ENCODE measurements at places on chromosomes 11 and 22.

GRCh38 chr22:36439481-36440271, 41.8 kb downstream of the TXN2 start:
- peak; percentile 70 for DNase-seq

GRCh38 chr11:77799338-77799737, 21.2 kb downstream of the RSF1 start:
- no peak for DNase-seq

DNA sequence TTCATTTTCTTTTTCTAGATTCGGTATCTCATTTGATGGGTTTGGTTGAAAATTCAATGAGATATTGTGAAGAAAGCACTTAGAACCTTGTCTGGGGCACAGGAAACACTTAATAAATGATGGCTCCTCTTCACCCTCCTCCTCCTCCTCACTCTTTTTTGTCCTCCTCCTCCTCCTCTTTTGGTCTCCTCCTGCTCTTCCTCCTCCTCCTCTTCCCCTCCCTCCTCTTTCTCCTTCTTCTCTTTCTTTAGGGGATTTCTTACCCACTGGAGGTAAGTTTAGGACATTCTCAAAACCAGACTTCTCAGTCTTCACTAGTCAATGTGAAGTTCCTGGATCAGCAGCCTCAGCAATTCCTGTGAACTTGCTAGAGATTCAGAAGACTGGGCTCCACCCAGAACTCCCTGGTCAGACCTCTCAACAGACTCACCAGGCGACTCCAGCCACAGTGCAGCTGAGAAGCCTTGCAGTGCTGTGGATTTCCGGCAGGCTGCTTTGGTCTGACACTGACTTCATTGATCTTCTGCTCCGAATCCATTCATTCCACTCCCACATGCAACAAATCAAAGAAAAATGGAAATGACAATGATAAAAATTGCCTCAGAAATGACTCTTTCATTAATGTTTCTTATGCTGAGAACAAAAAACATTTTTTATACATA, 368.6 kb upstream of the B3GAT1 start:
- DNase-seq, result no peak

GRCh38 chr11:30291331-30291730, 31.6 kb upstream of the ARL14EP start:
- DNase-seq, result no peak

DNA sequence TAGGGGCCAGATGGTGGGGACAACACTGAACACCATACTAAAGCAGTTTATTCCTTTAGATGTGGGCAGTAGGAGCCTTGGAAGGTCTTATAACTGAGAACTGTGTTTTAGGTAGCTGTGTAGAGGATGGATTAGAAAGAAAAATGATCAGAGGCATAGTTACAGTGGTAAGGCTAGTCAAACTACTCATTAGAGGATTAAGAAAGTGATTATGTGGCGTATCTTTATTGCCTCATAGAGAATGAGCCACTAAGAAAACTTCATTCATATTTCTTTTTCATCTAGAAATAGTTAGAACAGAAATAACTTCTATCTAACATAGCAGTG, 155.8 kb upstream of the RASSF10 start:
- no peak for DNase-seq

GRCh38 chr22:39534591-39535356, 2.2 kb upstream of the RPS19BP1 start:
- DNase-seq, result peak; percentile 94

DNA sequence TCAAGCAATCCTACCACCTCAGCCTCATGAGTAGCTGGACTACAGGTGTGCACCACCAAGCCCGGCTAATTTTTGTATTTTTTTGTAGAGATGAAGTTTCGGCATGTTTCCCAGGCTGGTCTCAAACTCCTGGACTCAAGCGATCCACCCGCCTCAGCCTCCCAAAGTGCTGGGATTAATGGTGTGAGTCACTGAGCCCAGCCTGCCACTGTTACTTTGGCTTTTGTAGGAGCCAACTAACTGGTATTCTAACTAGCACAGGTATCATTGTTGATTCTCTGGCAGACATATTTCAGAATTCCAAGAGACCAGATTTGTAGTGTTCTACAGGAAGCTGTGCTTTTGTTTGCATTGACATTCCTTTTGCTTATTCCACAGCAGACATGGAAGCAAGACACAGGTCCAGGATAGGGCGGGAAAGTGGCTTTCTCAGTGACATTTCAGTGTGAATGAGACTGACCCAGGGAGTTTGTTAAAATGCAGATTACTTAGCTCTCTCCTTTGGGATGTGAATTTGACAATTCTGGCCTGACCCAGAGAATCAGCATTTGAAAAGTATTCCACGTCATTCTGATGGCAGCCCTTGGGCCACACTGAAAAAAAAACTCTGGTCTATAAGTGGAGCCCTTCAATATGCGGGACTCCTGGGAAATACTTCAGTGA, 52.2 kb upstream of the PAX6 start:
- no peak for DNase-seq

- no peak for DNase-seq
These were observed 26.7 kb downstream of the OR6Q1 start for GRCh38 chr11:58057481-58057880.

DNA sequence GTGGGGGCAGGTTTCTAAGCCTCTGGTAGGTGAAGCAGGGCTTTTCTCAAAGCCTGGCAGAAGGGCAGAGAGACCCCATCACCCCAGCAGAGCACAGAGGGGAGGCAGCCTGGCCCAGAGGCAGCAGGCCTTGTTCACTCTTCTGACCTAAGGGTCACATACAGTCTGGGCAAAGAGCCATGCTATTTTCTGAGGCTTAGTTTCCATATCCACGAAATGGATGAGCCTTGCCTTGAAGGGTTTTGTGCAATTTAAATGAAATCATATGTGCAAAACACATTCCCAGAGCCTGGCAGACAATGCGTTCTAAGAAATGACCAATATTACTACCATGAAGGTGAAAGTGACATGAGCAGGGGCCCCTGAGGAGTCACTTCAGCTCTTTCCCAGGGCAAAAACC, 44.5 kb downstream of the HIRA start:
- DNase-seq, result no peak

- no peak for DNase-seq
These were observed 53.2 kb downstream of the TRIOBP start for GRCh38 chr22:37749831-37750595.

- DNase-seq, result no peak
These were observed 684.0 kb downstream of the OPCML start for GRCh38 chr11:132848336-132848735.

GRCh38 chr11:14225666-14226065, 133.3 kb downstream of the RRAS2 start:
- no peak for DNase-seq

- no peak for DNase-seq
These were observed at the start of gene PLEKHB1 for GRCh38 chr11:73645972-73646631. Gene PLEKHB1, plus strand, starts transcription at chr11:73646581. Its CDS starts 28 bp downstream, at chr11:73646609.

DNA sequence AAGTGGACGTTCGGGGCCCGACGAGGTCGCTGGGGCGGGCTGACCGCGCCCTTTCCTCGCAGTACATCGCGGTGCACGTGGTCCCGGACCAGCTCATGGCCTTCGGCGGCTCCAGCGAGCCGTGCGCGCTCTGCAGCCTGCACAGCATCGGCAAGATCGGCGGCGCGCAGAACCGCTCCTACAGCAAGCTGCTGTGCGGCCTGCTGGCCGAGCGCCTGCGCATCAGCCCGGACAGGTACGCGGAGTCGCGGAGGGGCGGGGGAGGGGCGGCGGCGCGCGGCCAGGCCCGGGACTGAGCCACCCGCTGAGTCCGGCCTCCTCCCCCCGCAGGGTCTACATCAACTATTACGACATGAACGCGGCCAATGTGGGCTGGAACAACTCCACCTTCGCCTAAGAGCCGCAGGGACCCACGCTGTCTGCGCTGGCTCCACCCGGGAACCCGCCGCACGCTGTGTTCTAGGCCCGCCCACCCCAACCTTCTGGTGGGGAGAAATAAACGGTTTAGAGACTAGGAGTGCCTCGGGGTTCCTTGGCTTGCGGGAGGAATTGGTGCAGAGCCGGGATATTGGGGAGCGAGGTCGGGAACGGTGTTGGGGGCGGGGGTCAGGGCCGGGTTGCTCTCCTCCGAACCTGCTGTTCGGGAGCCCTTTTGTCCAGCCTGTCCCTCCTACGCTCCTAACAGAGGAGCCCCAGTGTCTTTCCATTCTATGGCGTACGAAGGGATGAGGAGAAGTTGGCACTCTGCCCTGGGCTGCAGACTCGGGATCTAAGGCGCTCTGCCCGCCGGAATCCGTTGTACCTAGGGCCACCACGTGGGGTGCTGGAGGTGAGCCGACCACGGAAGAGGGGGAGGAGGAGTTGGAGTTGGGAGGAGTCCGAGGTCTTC, 771 bp downstream of the MIF start:
- peak; percentile 90 for DNase-seq

GRCh38 chr22:50129121-50129736, 39.4 kb downstream of the MOV10L1 start:
- DNase-seq, result no peak

GRCh38 chr11:117541211-117541610, 213.6 kb downstream of the CEP164 start:
- DNase-seq, result no peak

- no peak for DNase-seq
These were observed 14.3 kb downstream of the EIF3M start for GRCh38 chr11:32597921-32598320.

- DNase-seq, result no peak
These were observed 27.5 kb upstream of the OR10G7 start for GRCh38 chr11:124068601-124069110.

- DNase-seq, result no peak
These were observed 64.0 kb downstream of the KCNQ1 start for GRCh38 chr11:2508793-2509192.

GRCh38 chr11:116148056-116148455, 624.7 kb downstream of the BUD13 start:
- DNase-seq, result no peak

DNA sequence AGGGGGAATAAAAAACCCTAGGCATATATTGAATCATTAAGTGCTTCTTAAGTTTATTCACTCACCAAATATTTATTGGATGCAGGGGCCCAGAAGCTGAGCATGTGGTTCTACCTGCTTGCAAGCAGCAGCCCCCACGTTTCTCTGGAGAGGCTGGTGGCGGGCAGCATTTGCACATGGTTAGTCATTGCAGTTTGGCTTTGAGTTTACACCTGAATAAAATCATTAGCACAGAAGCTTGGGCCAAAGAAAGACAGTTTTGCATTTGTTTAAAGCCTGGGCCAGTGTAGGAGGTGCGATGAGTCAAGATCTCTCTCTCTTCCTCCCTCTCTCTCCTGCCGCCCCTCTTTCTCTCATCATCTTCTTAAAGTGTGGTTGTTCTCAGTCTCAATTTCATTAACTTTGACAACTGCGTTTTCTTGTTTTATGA, 72.6 kb downstream of the C22orf31 start:
- DNase-seq, result no peak

All from activated effector memory CD4-positive, alpha-beta T cell treated with anti-CD3 and anti-CD28 coated beads, Interleukin-2, amount 50 U/mL, for 16 hours (primary cell).